ENCODE measurements at places on chromosomes 4 and X. TPM values are rescaled to one million over a fixed set of nuclear protein-coding genes. Genes with fewer than 3 reads are reported as not detected.

DNA sequence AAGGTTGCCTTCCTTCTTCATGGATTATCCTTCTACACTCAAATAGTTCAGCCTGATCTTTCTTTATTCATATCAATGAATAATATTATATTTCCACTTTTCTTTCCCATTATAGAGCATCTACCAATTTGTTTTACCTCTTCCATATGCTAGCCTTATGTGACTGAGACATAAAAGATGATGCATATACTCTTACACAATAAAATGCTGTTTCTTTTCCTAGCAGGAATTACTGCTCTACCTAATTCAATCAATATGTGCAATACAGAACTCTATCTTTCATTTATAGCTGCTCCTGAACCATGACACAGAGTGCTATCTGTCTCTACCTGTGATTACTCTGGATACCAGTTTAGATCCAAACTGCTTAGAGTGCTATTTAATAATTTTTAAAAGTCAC is 2334.0 kb downstream of the PCDH7 start:
- no peak for DNase-seq

- DNase-seq, result no peak
Observed at GRCh38 chr4:7275067-7275466, 82.7 kb downstream of the SORCS2 start.

GRCh38 chr4:136557396-136557795 is 974.9 kb downstream of the PCDH18 start:
- DNase-seq, result no peak

GRCh38 chr4:41174444-41174843 is 39.9 kb downstream of the APBB2 start:
- no peak for DNase-seq

DNA sequence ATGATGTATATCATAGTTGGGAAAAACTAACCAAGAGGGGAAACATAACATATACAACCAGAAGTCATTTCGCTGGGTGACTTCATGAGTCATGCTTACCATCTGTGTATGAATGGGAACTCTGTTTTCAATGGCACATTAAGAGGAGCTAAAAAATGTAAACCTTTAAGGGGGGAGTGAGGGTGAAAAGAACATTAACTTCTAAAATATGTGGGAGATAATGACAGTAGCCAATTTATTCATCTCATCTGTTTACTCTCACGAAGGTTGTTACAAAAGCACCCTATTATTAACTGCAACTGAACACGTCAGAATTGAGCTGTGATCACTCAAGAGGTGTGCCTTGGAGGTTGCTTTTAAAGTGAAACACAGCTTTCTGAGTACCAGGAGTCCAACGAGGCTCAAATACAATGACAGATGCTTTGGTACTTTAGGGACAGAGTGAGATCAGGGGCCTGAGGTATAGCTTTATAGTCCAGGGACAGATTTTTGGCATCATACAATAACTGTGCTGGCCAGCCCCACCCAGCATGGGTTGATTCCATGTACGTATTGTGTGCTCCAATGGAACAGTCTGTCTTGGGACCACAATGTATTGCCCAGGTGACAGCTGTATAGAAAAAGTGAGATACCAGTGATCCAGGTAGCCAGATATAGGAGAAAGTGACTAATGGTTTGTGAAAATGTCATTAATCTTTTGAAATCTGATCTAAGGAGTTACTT is 107.3 kb downstream of the AMMECR1 start:
- DNase-seq, result no peak

Gene NUDT9
- polyA plus RNA-seq, result 26.0 TPM

Gene ADGRG4
- not detected for polyA plus RNA-seq

Measured in hindlimb muscle (tissue), 1 donor.